Caudate nucleus (tissue), 63 donors: ENCODE measurements at places on chromosomes 7 and 10.

- no peak for DNase-seq
These were observed 139.5 kb upstream of the RHEB start for GRCh38 chr7:151659219-151659618.

- DNase-seq, result no peak
These were observed 7.1 kb downstream of the CRYGN start for GRCh38 chr7:151432658-151433521.

- DNase-seq, result no peak
These were observed 154.5 kb downstream of the RNF133 start for GRCh38 chr7:122544463-122544862.

- DNase-seq, result no peak
These were observed 46.9 kb downstream of the PRPF18 start for GRCh38 chr10:13633689-13634088.

- no peak for DNase-seq
These were observed 9.9 kb downstream of the INPP5A start for GRCh38 chr10:132547421-132547861.

GRCh38 chr10:55793024-55793423 is 568.0 kb downstream of the ZWINT start:
- DNase-seq, result no peak

DNA sequence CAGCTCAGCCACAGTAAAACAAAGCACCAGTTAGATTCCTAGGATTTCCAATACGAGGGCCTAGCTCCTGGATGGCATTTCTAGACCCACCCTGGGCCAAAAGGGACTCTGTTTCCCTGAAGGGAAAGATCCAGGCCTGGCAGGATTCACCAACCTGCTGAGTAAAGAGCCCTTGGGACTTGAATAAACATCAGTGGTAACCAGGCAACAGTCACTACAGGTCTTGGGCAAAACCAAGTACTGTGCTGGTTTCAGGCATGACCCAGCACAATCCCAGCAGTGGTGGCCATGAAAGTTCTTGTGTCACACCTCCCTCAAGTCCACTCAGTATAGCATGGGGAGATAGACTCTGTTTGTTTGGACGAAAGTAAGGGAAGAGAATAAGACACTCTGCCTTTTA is 31.0 kb upstream of the STARD3NL start:
- DNase-seq, result no peak

GRCh38 chr10:44760513-44760912 is 150.6 kb upstream of the TMEM72 start:
- DNase-seq, result no peak

GRCh38 chr7:54860003-54860775 is 101.2 kb upstream of the SEC61G start:
- DNase-seq, result no peak

DNA sequence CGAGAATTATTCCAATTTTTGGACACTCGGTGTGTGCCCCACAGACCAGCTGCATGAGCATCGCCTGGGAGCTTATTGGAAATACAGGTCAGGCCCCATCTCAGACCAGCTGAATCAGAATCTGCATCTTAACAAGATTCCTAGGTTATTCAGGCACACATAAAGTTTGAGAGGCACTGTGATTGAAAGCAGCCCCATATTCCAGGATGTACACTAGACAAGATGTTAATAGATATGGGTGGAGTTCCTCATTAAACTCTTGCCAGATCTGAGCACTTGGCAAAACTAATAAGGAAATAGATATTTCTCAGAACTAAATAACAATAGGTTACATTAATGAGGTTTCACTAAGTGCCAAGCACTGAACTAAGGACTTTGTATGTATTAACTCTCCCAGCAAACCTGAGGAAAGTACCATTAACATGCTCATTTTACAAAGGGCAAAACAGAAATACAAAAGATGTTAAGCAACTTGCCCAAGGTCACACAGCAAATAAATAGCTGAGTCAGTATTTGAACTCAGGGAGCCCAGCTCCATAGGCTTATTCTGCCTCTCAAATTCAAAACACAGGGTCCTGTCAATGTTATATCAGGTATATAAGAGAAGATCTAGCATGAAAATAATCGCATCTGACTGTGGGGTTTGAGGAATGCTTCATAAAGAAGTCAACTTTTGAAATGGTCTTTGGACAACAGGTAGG is 29.9 kb downstream of the PPP1R3C start:
- no peak for DNase-seq

GRCh38 chr10:70732569-70732968 is 52.6 kb downstream of the TBATA start:
- DNase-seq, result no peak

GRCh38 chr7:12719141-12719919 is 31.9 kb downstream of the ARL4A start:
- no peak for DNase-seq

- no peak for DNase-seq
These were observed 90.7 kb upstream of the C1QL3 start for GRCh38 chr10:16612115-16612980.

GRCh38 chr10:63753808-63754207 is 232.6 kb downstream of the REEP3 start:
- DNase-seq, result no peak

DNA sequence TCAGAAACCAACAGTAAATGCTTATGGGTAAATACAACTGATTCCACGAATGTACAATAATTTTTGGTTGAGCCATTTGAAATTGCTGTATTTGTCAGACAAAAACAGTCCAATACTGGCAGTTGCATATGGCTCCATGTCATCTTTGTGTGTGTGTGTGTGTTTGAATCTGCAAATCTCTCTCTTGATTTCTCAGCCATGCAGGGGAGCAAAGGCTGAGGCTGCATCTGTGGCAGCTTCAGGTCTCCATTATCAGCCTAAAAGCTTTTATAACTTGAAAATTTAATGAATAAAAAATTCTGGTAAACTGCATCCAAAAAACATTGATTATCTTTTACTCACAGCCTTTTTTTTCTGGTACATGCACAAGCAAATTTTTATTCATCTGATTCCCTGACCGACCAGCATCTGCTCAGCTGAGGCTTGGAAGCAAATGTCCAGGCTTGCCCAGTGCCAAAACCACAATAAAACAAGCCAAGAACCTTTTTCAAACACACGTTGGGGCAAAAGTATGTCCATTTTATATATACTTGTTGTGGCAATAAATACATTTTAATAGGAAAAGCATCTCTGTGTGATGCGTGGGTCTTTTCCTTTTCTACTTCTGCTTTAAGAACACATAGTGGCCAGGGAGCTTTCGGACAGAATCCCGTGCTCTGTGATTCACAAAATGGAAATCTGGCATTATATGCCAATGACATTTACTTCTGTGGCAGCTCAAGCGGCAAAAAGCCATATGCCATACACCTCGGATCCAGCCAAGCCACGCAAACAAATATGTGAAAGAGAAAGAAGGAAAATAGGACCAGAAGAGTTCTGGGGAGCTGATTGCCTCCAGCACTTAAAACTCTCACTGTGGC is 275.6 kb upstream of the AOAH start:
- DNase-seq, result no peak

GRCh38 chr7:121744877-121745276 is 128.1 kb upstream of the PTPRZ1 start:
- DNase-seq, result no peak

GRCh38 chr7:39592586-39592985 is 26.4 kb downstream of the YAE1 start:
- no peak for DNase-seq

DNA sequence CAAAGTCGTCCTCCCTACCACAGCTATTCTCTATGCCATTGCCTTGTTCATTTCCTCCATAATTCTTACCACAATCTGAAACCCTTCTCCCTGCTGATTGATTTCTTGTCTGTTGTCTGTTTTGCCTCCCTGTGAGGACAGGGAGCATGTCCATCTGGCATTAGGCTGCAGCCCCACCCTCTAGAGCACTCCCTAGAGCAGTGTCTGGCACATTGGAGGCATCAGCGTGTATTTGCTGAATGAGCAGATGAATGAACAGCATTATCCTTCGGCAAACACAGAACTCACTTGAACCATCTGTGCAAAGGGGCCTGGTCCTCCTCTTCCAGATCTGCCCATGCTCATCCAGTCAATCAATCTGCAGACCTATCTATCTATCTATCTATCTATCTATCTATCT is 5.1 kb upstream of the DMBT1 start:
- DNase-seq, result no peak

DNA sequence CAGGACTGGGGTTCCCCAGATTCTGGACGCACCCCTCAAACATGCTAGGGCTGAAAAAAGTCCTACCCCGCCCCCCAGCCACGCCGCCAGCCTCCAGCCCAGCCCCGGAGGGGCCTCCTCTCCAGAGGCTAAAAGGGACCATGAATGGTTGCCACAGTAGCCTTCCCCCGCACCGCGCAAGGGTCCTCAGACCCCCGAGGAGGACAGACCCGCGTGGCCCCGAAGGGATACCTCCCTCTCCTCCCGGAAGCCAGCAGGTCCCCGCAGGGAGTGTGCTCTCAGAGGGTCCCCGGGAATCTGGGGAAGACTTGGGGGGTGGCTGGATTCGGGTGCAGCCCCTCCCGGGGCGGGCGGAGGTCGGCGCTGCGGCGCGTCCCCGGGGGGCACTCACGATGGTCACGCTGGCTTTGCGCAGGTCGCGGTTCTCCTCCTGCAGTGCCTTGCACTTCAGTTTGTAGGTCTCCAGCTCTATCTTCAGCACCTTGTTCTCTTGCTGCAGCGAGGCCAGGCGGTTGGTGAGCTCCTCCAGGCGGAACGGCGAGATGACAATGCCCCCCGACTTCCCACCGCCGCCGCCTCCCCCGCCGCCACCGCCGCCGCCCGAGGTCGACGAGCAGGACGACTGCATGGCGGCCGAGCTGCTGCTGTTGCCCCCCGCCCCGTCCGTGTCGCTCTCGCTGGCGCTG is 482 bp downstream of the CCDC6 start:
- DNase-seq, result no peak

DNA sequence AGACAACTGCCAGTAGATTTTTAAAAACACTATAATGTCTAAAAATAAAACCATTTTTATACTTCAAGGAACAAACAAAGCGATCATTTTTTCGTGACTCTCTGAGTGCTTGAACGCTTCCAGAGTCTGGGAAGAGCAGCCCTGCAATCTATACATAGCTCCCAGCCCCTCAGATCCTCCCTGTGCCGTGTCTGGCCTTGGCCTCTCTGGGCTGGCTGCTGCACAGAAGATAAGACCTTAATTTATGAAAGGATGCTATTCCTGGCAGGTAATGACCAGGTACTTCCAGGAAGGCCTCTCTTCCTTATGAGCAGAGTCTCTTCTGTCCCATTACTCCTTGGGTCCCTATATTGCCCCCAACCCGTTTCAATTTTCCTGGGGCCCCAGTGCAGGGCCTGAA is 200.9 kb upstream of the AOAH start:
- no peak for DNase-seq

GRCh38 chr7:90412458-90413184 is 9.4 kb downstream of the CLDN12 start:
- DNase-seq, result no peak

DNA sequence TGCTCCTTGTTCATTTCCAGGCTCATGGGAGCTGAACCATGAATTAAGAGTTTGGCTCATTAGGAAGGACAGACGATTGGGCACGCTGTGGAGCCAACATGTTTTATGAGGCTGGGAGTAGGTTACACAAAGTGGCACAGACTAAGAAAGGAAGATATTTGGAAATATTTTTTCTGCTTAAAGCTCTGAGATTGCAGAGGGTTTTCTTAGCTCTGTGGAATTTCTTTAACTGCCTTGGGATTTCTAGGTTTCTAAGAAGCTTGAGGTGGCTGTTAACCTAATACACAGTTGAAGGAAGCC is 344.6 kb downstream of the RNLS start:
- DNase-seq, result no peak

DNA sequence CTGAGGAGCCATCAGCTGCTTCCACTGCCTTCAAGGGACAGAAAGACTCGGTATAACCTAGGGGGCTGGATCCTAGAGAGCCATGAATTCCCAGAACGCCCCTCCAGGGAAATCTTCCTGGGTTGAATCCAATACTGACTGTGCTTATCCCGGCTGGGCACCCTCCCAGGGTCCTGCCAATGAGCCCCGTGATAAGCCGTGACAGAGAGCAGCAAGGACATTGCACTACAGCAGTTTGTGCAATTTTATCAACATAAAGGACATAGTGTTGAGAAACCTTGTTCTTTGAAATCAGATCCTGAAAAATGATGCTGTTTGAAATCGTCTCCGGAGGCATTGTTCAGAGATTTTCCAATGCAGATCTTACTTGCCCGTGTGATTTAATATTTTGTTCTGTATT is 18.8 kb downstream of the AKR1B1 start:
- DNase-seq, result no peak

GRCh38 chr7:6479067-6479466 is 31.3 kb upstream of the DAGLB start:
- no peak for DNase-seq

GRCh38 chr10:64760371-64760770 is 1239.2 kb downstream of the REEP3 start:
- no peak for DNase-seq

GRCh38 chr7:137399827-137400823 is 56.6 kb upstream of the PTN start:
- no peak for DNase-seq

DNA sequence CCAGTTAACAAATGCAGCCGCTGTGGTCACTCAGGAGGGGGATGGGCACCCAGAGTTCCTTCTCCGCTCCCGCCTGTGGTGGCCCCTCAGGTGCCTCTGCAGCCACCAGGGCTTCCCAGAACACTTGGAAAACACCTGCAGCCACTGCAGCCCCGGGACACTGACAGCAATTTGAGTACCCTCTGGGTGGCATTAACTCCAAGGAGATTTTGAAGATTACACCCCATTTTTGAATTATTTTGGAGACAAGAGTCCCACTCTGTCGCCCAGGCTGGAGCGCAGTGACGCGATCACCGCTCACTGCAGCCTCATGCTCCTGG is 32.2 kb downstream of the IL15RA start:
- DNase-seq, result no peak

GRCh38 chr7:110148054-110148453 is 942.9 kb upstream of the LRRN3 start:
- no peak for DNase-seq

- DNase-seq, result no peak
These were observed 17.6 kb downstream of the IFIT5 start for GRCh38 chr10:89431977-89432376.

GRCh38 chr10:132827423-132827789 is 41.5 kb upstream of the NKX6-2 start:
- DNase-seq, result no peak

DNA sequence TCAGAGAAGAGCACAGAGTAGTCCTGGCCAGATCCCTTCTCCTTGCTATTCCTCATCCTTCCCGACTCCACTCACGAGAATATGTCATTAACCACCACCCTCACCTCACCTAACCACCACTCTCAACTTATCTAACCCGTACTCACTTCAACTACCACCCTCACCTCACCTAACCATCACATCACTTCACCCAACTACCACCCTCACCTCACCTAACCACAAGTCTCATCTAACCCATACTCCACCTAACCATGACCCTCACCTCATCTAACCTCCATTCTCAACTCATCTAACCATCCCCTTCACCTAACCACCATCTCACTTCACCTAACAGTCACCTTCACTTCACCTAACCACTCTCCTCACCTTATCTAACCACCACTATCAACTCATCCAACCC is 85.0 kb downstream of the VIPR2 start:
- no peak for DNase-seq

- no peak for DNase-seq
These were observed 588.6 kb downstream of the DNAJB6 start for GRCh38 chr7:157925383-157925875.
